Activated T-helper 9 cell treated with anti-CD3 and anti-CD28 coated beads, Interleukin-2, amount 50 U/mL, for 16 hours (primary cell): ENCODE measurements at places on chromosomes 6 and 20.

- DNase-seq = peak; percentile 34
Measured at GRCh38 chr6:24974182-24975171, 38.7 kb upstream of the RIPOR2 start.

DNA sequence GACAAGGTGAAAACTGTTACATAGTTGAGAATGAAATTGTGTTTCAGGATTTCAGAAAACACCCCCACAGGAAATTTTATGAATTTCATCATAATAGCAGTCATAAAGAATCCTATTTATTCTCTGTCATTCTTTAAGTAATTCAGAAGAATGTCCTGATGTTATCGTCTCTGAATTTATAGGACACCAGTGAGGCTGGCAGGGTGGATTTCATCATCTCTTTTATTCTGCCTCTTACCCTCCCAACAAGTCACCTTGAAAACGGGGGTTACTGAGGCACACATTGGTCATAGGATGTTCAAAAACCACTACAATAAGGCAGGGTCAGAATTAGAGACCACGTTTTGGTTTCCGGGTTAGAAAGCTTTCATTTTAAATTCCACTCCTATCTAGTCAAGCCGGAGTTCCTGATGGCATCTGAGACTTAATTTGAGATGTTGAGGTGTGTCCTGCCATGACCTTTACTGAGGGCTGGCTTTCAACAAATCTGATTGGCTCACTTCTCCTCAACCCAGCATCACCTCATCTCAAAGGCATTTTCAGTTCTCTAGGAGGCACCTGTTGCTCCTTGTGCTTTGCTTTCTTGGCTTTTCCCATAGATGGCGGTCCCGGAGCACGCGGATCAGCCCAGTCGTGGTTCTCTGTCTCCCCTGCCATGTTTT, 230.6 kb upstream of the SUPT3H start:
- no peak for DNase-seq

- DNase-seq = no peak
Measured at GRCh38 chr20:38706509-38706908, 17.8 kb upstream of the SLC32A1 start.

GRCh38 chr20:49810491-49811190, 2.0 kb upstream of the SLC9A8 start:
- DNase-seq = no peak

DNA sequence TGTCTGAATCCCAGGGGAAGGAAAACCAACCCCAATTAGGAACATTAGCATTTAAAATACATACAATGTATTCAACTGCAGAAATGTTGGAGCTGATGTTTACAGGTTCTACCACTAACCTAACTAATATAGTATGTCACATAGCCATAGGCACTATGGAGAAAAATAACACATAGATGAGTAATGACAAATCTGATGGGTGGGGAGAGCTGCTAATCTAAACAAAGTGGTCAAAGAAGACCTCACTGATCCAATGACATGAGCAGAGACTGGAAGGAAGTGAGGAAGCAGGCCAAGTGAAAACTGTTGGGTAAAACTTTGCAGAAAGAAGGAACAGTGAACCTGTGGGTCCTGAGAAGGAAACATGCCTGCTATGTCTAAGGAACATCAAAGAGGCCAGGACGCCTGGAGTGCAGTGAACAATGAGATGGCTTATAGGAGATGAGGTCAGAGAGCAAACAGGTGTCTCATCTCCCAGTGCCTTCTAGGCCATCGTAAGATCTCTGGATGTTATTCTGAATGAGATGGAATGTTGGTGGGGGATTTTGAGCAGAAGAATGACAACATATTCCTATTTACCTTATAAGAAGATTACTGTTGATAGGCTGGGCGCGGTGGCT, 135.7 kb downstream of the ALDH8A1 start:
- no peak for DNase-seq

DNA sequence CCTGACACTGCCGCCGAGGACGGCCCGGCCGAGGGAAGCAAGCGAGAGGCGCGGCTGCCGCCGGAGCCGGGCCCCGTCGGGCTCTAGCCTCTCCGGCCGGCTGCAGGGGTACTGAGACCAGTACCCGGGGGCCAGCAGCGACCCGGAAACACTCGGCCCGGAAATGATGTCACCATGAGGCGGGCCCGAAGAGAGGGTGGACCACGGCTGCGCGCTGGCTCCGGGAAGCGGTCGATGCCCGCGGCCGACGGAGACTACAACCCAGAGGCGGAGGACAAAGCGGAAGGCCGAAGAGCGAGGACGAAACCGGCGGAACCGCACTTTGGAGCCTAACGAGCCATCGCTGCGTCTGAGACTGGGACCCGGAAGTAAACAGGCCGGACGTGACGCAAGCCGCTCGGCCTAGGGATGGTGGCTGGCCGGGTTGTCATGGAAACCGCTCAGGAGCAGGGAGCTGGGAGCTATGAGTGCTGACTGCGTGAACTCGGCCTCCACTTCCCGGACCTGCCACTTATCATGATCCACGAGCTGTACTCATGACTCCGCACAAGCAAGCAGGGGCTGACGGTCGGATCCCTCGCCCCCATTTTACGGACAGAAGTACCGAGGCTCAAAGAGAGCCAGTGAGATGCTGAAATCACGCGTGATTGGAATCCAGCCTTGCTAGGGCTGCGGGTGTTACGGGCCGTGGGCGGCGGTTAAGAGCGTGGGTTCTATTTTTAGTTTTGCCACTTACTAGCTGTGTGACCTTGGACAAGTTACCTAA, at the start of gene SPATA2:
Gene SPATA2, minus strand, starts transcription at position 150 of the 766 bp plus-strand sequence. CDS start 7,039 bp downstream, outside the sequence.
- peak; percentile 86 for DNase-seq

- DNase-seq = no peak
Measured at GRCh38 chr6:152943260-152943897, 39.5 kb downstream of the FBXO5 start.

GRCh38 chr6:6858533-6858982, 249.2 kb upstream of the RREB1 start:
- DNase-seq = no peak

- DNase-seq = no peak
Measured at GRCh38 chr6:18053078-18053477, 65.6 kb upstream of the KIF13A start.

- DNase-seq = no peak
Measured at GRCh38 chr20:4304601-4305000, 289.2 kb upstream of the RNF24 start.

DNA sequence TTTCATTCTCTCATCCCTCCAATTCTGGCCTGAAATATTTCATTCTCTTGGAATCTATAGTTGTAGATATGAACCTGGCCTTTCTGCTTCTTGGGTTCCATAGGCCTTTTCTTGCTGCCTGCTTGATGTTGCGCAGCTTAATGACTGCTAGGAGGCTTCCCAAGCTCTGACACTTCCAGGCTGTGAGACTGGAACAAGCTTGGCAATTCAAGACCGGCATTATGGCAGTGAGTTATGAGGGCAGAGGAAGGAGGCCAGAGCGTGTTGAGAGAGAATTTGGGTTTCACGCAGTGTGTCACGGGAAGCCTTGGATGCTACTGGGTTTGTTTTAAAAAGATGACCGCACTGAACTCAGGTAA, 948 bp upstream of the DNAJC5 start:
- DNase-seq = no peak

DNA sequence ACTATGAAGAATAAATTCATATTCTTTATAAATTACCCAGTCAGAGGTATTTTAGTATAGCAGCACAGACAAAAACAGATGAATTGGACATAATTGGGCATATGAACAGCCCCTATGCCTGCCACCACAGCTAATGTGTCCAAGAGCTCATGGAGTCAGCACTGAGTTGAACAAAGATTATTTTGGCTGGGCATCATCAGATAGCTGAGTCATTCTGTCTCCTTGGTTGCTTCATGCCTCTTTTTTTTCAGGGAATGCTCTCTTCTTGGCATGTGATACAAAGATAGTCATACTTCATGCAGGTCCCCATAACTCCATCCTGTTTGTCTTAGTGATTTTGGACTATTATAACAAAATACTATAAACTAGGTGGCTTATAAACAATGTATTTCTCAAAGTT, 275.6 kb downstream of the TENT5A start:
- DNase-seq = no peak

GRCh38 chr6:13593103-13593502, 18.7 kb downstream of the SIRT5 start:
- DNase-seq = no peak

DNA sequence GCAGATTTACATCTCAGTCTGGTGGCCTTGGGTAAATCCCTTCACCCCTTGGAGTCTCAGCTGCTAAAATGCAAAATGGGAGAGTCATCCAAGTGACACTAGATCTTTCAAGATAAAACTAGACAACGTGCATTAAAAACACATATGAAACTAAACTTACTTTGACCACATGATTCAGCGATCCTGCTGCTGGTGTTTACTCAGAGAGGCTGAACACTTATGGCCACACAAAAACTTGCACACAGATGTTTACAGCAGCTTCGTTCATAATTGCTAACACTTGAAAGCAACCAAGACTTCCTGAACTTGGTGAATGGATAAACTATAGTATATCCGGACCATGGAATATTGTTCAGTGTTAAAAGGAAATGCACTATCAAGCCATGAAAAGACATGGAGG, 55.3 kb upstream of the GPR6 start:
- DNase-seq = no peak

DNA sequence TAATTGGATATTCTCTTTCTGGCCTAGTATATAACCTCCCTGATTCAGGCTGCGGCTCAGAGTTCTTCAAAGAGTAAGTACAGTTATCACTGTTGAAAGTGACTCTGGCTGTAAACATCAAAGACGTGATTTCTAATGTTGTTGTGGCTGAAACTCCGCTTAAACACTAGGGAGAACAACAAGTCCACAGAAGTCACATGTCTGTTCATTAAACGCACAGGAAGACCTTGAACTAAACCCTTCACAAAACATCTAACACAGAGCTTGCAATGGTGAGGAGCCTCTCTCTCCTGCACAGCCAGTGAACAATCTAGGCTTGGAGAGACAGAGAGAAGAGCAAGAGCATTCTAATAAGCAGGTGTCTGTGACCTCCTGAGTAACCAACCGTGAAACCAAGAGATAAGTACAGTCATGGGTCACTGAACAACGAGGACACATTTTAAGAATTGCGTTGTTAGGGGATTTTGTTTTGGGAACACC, 249.3 kb downstream of the PRKN start:
- DNase-seq = no peak

DNA sequence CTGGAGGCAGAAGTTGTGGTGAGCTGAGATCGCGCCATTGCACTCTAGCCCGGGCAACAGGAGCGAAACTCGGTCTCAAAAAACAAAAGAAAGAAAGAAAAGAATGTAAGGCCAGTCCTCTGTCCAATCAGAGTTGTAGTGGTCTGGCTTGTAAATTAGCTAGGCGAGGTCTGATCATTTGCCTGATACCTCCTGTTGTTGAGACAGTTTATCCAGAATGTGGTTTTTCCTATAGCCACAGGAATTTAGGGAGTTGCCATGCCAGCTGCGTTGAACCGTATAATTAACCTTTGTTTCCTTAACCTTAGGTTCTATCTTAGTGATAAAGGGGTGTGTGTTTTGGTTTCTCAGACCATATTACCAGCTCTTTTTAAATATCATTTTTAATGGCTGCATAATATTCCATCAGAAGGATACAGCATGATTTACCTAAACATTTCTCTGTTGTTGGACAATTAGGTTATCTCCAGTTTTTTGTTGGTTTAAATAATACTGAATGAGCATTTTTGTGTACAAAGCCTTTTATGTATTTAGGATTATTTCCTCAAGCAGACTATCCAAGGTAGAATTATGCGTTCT, 11.7 kb upstream of the PPARD start:
- no peak for DNase-seq

- no peak for DNase-seq
Measured at GRCh38 chr6:21000331-21000801, 466.1 kb downstream of the CDKAL1 start.

- DNase-seq = no peak
Measured at GRCh38 chr6:35096129-35096862, 44.8 kb downstream of the TCP11 start.

DNA sequence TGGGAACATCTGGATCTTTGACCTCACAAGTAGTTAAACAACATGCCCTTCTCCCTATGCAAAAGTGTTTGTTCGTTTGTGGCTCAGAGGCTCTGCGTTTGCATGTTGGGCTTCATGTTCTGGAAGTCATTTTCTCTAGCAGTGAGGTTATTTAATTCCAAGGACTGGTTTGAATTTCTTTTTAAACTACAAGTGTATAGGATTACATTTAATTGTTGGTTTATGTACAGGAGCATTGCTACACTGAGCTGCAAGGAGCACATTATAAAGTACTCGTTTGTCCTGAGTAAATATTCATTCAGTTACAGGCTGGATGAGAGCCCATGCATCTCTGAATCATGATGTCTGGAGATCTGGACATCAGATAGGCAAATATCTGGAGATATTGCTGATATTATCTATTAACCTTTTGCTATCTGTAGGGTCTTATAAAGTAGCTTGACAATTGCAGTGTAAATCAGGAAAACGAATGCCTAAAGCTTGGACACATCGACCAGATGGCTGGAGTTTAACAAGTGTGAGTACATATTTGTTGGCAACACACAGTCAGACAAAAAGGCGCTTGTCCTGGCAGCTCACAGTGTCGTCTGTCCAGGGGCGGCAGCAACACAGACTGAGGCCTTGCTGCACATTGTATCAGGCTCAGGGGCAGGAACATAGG, 84.6 kb downstream of the PDE7B start:
- DNase-seq = no peak

- DNase-seq = no peak
Measured at GRCh38 chr20:59614714-59615113, 10.4 kb downstream of the PHACTR3 start.

- no peak for DNase-seq
Measured at GRCh38 chr6:63447134-63447533, 125.1 kb upstream of the LOC128125822 start.

- DNase-seq = no peak
Measured at GRCh38 chr20:9255171-9255570, 186.3 kb downstream of the PLCB4 start.

GRCh38 chr6:5871296-5871695, 135.4 kb downstream of the NRN1 start:
- DNase-seq = no peak

DNA sequence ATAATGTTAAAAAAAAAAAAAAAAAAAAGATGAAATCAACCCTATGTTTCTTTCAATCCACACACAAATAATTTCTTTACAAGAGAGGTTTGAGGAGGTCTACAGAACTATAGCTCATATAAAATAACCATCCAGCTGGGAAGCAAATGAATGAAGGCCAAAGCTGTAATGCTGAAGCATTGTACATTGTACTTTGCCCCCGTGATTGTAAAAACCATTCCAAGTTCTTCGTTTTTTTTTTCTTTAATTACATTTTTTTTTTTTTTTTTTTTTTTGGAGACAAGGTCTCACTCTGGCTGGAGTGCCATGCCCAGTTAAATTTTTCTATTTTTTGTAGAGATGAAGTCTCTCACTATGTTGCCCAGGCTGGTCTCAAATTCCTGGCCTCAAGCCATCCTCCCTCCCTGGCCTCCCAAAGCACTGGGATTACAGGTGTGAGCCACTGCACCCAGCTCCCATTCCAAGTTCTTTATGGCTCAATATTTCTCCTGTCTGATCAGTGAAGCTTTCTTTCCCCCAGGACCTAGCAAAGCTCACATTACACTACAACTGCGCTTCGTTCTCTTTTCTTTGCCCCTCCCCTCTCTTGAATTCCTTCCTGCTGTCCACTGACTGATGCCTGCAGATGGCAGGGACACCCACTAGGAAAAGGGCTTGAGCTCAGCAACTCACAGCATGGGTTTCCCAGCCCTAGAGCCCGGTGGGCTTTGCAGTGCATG, 53.0 kb upstream of the NOP56 start:
- no peak for DNase-seq

- DNase-seq = no peak
Measured at GRCh38 chr6:79307321-79308036, 73.0 kb upstream of the HMGN3 start.
